ENCODE measurements at places on chromosomes 1 and 21.

DNA sequence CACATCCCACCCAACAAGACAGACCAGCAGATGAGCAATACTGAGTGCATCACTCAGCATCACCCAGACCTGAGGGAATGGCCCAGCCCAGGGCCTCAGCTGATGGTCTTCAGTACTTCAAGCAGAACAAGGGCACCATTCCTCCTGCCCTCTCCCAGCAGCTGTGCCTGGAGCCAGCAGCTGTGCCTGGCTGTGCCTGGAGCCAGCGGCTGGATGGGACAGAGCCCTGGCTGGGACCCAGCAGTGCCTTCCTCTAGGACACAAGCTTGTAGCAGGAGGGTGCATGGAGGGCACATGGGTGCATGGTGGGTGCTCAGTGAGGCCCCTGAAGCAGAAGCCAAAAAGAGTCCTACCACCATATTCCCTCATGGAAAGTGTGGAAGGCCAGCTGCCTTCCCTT lies 583.8 kb downstream of the NPHP4 start:
- no peak for DNase-seq
- no peak overlapping the region for H3K27ac ChIP-seq
- no peaks in the 10 kb centered on the region for H3K27me3 ChIP-seq
- peaks cover 71% of the 10 kb centered on the region for H3K36me3 ChIP-seq

- peaks cover 31% of the 10 kb centered on the region for H3K27me3 ChIP-seq
- H3K4me1 ChIP-seq: peaks cover 24% of the 10 kb centered on the region
- H3K36me3 ChIP-seq: no peaks in the 10 kb centered on the region
- peak; percentile 88 for DNase-seq
Measured at GRCh38 chr1:37434292-37435225, 39.8 kb upstream of the ZC3H12A start.

- H3K27ac ChIP-seq: no peak overlapping the region
- H3K4me1 ChIP-seq: no peaks in the 10 kb centered on the region
- H3K4me3 ChIP-seq: no peak overlapping the region
- DNase-seq: no peak
- H3K36me3 ChIP-seq: no peaks in the 10 kb centered on the region
Measured at GRCh38 chr1:173097001-173097400, 46.3 kb upstream of the TNFSF18 start.

DNA sequence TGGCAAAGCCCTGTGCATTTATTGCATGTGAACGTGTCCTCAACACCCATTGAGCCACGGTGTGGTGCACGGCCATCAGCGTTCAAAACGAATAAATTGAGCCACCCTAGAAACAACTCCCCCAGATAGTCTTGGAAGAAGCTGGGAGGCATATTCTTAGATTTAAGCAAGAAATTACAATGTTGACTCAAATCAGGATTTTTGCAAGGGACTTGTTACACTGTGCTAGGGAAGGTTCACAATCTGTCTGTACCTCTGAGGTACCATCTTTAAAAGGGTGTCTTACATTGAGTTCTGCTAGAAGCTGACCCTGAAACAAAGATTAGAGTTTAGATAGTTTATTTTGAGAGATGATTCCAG lies 16.2 kb downstream of the CD247 start:
- H3K27me3 ChIP-seq: no peaks in the 10 kb centered on the region
- no peak overlapping the region for H3K27ac ChIP-seq
- H3K4me3 ChIP-seq: no peak overlapping the region
- DNase-seq: no peak

GRCh38 chr1:19605967-19606366 lies 38.1 kb upstream of the NBL1 start:
- H3K27ac ChIP-seq: no peak overlapping the region
- H3K27me3 ChIP-seq: no peaks in the 10 kb centered on the region
- no peak overlapping the region for H3K4me3 ChIP-seq
- H3K36me3 ChIP-seq: peaks cover 8% of the 10 kb centered on the region

GRCh38 chr1:153344718-153345025 lies 4.0 kb downstream of the PGLYRP4 start:
- H3K4me3 ChIP-seq: no peak overlapping the region
- H3K27me3 ChIP-seq: peaks cover 10% of the 10 kb centered on the region
- H3K27ac ChIP-seq: no peak overlapping the region
- H3K4me1 ChIP-seq: peaks cover 12% of the 10 kb centered on the region
- no peaks in the 10 kb centered on the region for H3K36me3 ChIP-seq

GRCh38 chr21:35953597-35953996 lies 106.7 kb downstream of the SETD4 start:
- H3K36me3 ChIP-seq: no peaks in the 10 kb centered on the region
- H3K4me1 ChIP-seq: no peaks in the 10 kb centered on the region
- no peak overlapping the region for H3K4me3 ChIP-seq
- H3K27me3 ChIP-seq: no peaks in the 10 kb centered on the region
- no peak overlapping the region for H3K27ac ChIP-seq

GRCh38 chr1:59544615-59545293 lies 247.9 kb downstream of the FGGY start:
- DNase-seq: no peak
- H3K27me3 ChIP-seq: no peaks in the 10 kb centered on the region
- H3K4me1 ChIP-seq: peaks cover 7% of the 10 kb centered on the region
- no peak overlapping the region for H3K4me3 ChIP-seq
- no peaks in the 10 kb centered on the region for H3K36me3 ChIP-seq
- no peak overlapping the region for H3K27ac ChIP-seq

DNA sequence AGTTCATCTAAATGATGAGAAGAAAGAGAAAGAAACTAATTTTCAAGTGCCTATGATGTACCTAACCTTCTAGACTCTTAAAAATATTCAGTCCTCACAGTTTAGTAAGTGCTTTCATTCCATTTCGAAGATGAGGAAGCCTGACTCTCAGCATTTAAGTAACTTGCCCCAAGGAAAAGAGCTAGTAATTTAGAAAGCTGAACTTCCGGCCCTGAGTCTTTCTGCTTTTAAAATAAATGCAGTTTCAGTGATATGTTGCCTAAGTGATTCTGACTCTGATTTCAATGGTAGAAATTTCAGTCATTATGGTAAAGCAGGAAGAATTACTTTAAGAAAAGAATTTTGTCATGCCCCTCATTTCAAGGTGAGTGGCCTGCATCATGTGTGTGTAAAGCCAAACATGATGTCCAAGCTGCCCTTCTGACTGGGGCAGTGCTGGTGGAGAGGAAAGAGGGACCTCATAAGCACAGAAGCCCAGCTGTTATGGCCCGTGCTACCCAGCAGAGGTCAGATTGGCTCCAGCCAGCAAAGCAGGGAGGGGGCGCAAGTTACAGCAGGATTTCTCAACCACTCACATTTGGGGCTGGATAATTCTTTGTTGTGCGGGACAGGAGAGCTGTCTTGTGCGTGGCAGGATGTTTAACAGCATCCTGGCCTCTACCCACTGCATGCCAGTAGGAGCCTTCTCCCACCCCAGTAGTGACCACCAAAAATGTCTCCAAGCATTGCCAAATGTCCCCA lies 10.7 kb downstream of the ATP1A4 start:
- DNase-seq: peak; percentile 78
- H3K27ac ChIP-seq: no peak overlapping the region
- H3K4me3 ChIP-seq: no peak overlapping the region
- H3K4me1 ChIP-seq: peaks cover 20% of the 10 kb centered on the region

DNA sequence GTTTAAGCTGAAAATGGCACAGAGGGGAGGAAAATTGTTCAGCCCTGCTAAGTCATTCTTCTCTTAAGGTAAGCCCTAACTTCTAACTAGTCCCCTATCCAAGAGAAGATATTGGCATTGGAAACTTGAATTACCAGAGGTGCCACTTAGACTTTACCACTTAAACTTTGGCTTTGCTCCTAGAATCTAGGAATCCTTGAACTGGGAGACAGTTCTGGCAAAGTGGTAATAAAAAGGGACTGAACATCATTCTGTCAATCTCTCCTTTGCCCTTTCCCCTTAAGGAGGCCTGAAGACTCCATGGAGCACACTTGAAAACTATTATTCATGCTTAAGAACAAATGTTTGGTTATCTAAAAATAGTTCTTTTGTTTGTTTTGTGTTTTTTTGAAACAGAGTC lies 8.4 kb downstream of the ATP1A4 start:
- H3K27me3 ChIP-seq: no peaks in the 10 kb centered on the region
- no peak overlapping the region for H3K4me3 ChIP-seq
- no peak overlapping the region for H3K27ac ChIP-seq
- no peaks in the 10 kb centered on the region for H3K36me3 ChIP-seq

DNA sequence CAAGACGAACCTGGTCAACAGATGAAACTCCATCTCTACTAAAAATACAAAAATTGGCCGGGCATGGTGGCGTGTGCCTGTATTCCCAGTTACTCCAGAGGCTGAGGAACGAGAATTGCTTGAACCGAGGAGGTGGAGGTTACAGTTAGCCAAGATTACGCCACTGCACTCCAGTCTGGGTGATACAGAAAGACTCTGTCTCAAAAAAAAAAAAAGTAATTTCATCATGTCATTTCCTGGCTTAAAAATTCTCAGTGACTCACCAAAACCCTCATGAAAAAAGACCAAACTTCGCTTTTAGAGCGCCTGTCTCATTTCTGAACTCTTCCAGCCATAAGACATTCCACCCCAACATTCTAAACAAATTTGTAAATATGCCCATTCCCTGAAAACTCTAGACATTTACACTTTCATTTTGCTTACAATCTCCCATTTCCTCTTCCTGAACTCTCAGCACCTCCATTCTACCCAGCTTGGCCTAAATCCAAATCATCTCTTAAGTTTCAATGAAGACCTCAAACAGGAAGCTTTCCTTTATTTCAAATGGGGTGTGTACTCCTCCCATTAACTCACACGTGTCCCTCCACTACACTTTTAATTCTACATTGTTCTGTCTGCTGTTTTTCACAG lies 50.5 kb upstream of the PRRC2C start:
- DNase-seq: no peak
- H3K27me3 ChIP-seq: peaks cover 4% of the 10 kb centered on the region
- peaks cover 8% of the 10 kb centered on the region for H3K36me3 ChIP-seq
- no peak overlapping the region for H3K4me3 ChIP-seq

GRCh38 chr1:22315315-22316078 lies 136.2 kb upstream of the ZBTB40 start:
- H3K27me3 ChIP-seq: peaks cover 16% of the 10 kb centered on the region
- H3K4me3 ChIP-seq: no peak overlapping the region
- no peak overlapping the region for H3K27ac ChIP-seq
- H3K4me1 ChIP-seq: peaks cover 22% of the 10 kb centered on the region

- H3K4me3 ChIP-seq: no peak overlapping the region
- DNase-seq: no peak
- peaks cover 22% of the 10 kb centered on the region for H3K4me1 ChIP-seq
- no peaks in the 10 kb centered on the region for H3K36me3 ChIP-seq
Measured at GRCh38 chr21:42122808-42123207, 51.7 kb downstream of the UMODL1 start.

DNA sequence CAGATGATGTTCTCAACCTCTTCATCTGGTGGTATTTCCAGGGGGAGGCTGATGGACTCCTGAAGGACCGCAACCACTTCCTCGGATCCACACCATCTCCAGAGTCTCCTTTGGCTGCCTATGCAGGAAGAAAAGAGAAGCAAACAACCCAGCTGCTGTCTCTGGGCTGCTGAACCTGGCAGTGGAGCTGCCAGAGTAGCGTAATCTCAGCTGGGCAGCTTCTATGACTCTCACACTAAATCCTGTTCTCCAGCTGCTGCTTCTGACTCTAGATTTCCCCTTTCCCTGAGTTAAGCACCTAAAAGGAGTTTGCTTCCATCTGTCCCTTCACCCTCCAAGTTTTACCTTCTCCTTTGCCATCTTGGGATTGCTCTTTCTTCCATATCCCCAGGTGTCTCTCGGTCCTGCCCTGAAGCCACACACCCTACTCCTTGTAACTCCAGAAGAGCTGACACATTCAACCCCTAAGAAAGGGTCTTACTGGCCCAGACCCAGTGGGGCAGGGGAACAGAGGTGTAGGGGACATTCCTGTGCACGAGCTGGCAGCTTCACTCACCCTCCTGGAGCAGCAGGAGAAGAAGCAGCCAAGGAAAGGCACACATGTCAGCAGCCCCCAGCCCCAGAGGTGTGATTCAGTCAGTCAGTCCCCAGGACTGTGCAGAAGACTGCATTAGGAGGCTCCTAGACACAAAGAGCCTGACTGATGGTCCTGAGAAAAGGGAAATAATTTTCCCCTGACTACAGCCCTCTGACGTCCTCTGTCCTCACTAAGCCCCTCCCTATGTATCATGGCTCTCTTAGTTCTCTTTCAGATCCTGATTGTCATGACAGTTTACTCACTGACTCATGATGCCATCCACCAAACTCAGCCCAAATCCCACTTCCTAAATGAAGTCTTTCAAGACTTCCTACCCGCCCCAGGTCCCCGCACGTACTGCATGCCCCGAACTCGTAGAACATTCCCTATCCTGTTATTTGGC lies at the start of gene SLAMF9:
Gene SLAMF9 (minus strand): TSS at position 702 of the 980 bp plus-strand sequence. CDS start 100 bp downstream, at position 602.
- H3K4me1 ChIP-seq: no peaks in the 10 kb centered on the region
- H3K4me3 ChIP-seq: no peak within 1 kb of the TSS
- H3K36me3 ChIP-seq: no peaks in the 10 kb centered on the region
- H3K27me3 ChIP-seq: peaks cover 7% of the 10 kb centered on the region
- no peak for DNase-seq
- peak within 1 kb of the TSS; percentile 9 for H3K27ac ChIP-seq

DNA sequence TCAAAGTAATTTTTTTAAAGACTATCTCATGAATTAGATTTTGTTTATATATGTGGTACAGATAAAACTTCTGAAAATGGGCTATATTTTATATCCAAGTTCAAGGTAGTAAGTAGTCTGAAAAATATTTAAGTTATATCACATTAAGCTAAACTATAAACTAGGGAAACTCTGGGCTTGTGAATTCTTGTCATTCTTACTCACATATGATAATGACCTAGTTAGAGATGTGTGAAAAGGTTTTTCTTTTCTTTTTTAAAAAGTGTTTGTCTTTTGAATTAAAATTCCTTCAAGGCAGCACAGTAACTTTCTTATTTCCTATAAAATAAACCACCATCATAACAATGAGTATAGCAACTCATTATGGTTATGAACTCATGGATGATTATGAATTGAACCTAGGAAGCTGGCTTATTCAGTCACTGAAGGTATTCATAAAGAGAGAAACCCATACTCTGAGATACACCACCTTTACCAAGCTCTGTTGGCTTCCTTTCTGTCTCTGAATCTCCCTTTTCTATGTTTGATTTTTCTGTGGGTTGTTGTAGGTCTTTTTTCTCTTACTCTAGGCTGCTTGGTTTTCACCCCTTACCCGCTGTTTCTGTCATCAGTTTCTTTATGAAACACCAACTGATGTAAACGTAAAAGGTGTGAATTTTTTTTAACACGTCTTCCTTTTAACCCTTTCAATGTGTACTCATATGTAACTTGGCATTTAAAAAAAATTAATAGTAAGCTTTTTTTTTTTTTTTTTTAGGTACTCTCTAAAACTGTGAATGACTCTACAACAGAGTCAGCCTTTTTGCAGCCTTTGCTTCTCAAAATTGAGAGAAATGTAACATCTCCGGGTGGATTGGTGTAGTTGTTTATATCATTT lies 25.2 kb downstream of the IL12RB2 start:
- peaks cover 8% of the 10 kb centered on the region for H3K27me3 ChIP-seq
- DNase-seq: no peak
- H3K4me3 ChIP-seq: no peak overlapping the region
- no peaks in the 10 kb centered on the region for H3K36me3 ChIP-seq

- H3K27me3 ChIP-seq: no peaks in the 10 kb centered on the region
- DNase-seq: no peak
- no peaks in the 10 kb centered on the region for H3K4me1 ChIP-seq
Measured at GRCh38 chr1:180562640-180563025, 3.9 kb downstream of the OVAAL start.
